PC-3 (cell line): ENCODE measurements at places on chromosomes 5 and 9.

DNA sequence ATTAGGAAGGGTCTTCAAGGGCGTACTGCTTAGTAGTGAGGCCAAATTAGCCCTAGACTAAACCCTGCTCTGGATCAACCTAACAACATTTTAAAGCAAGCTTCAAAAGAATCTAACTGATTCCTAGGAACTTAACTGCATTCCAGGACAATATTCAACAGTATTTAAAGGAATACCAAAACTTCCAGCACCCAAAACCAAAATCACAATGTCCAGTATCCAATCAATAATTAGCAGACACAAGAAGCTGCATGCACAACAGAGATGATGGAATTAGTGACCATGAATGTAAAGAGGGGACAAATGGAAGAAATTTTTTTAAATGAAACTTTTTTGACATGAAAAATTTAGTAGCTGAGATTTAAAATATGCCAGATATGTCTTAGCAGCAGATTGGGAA lies 53.9 kb downstream of the CETN3 start:
- DNase-seq, result no peak

GRCh38 chr9:27179245-27179865 lies 70.3 kb downstream of the TEK start:
- no peak for DNase-seq

- DNase-seq, result peak; percentile 68
Measured at GRCh38 chr5:71832812-71833715, 114.0 kb downstream of the CARTPT start.

DNA sequence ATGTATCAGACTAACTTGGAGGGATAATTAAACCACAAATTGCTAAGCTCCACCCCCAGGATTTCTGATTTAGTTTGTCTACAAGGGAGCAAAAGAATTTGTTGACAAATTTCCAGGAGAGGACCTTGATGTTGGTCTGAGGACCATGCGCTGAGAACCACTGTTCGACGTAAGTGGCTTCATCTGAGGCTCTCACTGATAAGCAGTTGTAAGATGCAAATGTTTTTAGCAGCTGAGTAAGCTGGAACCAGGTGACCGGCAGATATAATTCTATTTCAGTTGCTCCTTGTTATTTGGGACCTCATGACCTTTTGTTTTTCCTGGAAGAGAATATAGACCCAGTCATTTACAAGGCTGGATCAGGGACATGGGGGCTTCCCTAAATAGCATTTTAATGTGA lies 14.1 kb upstream of the SPINK1 start:
- no peak for DNase-seq

- peak; percentile 42 for DNase-seq
Measured at GRCh38 chr5:157388111-157388710, 71.8 kb upstream of the NIPAL4 start.

DNA sequence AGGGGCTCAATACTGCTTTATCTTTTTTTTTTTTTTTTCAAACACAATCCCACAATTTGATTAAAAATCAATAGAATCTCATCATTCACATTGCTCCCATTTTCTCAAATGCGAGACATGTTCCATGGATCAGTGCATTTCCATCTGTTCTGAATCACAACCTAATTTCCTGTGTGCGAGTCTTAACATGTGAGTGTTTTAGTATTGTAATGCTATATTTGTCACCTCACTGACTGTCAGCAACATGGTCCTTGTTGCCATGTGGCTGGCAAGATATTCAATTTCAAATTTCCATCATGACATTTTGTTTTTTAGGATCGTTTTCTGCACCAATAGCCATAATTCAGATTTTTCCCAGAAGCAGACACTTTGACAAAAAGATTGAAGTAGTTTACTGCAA lies 233.2 kb upstream of the PRDM9 start:
- no peak for DNase-seq
